ENCODE measurements at places on chromosomes 1 and 21. TPM values are rescaled to one million over a fixed set of nuclear protein-coding genes. Genes with fewer than 3 reads are reported as not detected.

The RPTN gene
- not detected for total RNA-seq

DNA sequence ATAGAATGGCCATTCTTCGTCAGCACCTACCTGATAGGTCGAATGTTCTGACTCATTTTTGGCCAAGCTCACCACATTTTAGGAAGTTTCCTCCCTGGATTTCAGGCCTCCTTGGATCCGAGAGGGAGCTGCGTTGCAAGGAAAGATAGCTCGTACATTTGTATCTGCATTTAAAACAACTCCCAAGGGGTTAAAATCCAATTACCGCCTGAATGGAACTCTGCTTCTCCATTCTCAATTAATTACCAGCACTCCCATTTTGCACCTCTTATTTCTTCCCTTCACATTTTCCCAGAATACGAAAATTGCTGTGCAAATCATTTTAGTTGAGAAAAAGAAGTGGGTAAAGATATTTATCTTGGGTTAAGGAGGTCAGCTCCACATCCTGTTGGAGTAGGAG is 610.7 kb downstream of the NPHP4 start:
- no peak for DNase-seq

The NOS1AP gene
- 13.8 TPM for total RNA-seq

The GPR37L1 gene
- 2.0 TPM for total RNA-seq

The CD1E gene
- total RNA-seq = 0.92 TPM

DNA sequence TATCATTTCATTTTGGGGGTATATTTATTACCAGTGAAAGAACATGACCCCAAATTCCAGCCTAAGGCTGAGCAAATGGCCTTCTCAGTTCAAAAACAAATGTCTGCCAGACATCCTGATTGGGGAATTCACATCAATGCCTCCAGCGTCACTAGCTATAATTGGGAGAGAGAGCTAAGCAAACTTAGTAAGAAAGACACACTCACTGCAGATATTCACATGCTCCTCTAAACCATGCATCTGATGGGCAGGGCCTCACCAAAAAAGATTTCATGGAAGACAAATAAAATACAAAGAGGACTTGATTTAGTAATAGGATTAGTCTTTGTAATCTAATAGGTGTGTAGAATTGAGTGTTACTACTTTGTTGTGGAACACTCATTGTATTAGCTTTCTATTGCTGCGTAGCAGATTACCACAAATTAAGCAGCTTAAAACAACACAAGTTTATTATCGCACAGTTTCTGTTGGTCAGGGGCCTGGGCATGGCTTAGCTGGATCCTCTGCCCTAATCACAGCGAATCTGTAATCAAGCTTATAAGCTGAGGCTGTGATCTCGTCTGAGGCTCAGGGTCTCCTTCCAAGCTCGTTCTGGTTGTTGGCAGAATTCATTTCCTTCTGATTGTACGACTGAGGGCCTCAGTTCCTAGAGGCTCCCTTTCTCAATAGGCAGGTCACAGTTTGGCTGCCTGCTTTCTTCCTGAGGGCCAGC is 243.0 kb downstream of the PBX1 start:
- DNase-seq = no peak

The TOE1 gene
- total RNA-seq = 18.0 TPM

The HES2 gene
- total RNA-seq = 231 TPM

The UTS2 gene
- total RNA-seq = 0.73 TPM

GRCh38 chr1:9004700-9005394 is 21.4 kb downstream of the SLC2A7 start:
- DNase-seq = peak; percentile 92

The KCNE1 gene
- 10.6 TPM for total RNA-seq

GRCh38 chr1:208536212-208536611 is 292.0 kb upstream of the PLXNA2 start:
- DNase-seq = no peak

- DNase-seq = no peak
Observed at GRCh38 chr1:230707732-230708630, 5.9 kb downstream of the AGT start.

DNA sequence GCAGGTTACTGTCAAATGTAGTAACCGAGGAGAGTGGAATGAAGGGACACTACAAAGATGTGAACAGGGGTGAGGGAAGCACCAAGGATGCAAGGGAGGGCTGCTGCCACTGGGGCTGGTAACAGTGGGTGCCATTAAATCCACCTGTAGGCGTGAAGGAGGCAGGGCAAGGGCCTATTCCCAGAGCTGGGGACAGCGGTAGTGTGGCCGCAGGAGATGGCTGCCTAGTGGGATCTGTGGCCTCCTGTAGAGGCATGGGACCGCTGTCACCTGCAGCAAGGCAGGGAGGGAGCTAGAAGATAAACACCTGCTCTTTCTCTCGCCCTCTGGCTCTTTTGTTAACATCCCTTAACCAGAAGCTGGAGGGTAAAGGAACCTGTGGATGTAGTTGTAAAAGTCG is 80.5 kb upstream of the CNIH3 start:
- DNase-seq = no peak
